ENCODE measurements at places on chromosomes 5 and 9.
A peak's percentile ranks its signal among the peaks of the same experiment; 100 is the strongest.

DNA sequence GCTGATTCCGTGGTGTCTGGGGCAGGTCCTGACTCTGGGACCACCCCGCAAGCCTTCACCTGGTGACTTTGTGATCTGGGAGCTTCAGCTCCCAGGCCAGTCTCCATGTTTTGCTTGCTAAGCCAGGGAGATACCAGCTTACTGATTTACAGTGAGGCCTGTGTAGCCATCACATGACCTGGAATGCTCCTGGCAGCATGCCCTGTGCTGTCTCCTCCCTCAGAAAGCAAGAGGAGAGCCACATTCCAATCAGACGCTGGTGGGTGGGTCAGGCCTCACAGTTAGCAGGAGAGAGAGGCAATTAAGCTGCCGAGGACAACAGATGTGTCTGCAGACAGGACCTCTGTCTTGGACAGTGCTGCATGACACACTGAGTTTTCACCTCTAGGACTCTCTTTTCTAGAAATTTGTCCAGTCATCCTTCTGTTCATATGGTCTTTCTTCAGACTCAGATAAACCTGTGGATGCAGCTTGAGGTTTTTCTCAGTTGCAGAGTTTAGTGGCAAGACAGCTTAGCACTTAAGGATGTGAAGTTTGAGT, 24.4 kb upstream of the GRPEL2 start:
- peak; percentile 12 for DNase-seq

DNA sequence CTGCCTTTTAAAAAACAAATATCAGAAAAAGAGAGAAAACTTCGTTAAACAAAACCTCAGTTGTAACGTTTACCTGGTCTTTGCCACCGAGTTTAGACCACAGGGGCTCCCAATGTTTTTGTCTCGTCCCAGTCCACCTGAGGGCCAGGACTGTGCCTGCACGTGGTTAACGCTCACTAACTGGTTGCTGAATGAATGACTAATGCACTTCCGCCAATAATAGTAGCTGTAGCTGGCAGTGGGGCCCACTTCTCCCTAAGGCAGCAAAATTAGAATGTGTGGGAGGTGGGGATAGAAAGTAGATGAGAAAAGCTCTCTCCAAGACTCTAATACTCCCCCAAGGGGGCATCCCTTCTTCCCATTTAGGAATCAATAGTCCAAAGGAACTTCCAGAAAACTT, 29.1 kb upstream of the MED27 start:
- DNase-seq = no peak

DNA sequence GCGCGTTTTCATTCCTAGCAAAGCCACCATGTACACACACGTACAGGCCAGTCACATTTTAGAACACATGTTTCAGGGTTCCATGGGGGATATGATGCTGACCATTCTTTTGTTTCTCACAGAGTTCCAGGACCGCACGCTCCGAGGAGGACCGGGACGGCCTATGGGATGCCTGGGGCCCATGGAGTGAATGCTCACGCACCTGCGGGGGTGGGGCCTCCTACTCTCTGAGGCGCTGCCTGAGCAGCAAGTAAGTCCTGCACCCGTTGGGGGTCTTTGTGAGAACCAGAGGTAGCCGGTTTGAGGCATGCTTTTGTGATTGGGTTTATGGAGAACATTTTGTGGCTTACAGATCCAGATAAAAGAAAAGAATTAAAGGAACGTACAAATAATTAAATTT, 30.8 kb downstream of the ADAMTSL1 start:
- no peak for DNase-seq

GRCh38 chr5:81302596-81302995, 1.2 kb downstream of the ZCCHC9 start:
- no peak for DNase-seq

GRCh38 chr5:156879665-156880285, 29.7 kb downstream of the PPP1R2B start:
- no peak for DNase-seq

DNA sequence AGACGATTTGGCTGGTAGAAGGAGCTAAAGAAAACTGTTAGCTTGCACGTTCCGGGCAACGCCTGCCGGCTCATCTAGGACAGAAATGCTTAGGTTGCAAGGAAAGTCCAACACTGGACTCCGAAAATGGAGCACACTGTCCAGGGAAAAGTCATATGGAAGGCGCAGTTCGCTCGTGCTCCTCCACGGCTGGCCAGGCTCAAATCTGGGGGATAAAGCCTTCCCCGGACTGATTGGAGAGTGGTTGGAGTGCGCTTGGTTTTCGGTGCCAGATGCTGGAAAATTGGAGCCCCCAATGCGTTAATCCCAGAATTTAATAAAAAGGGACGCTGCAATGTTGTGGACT, 955 bp downstream of the CDH6 start:
- DNase-seq = no peak

GRCh38 chr5:113050721-113051382, 74.3 kb downstream of the DCP2 start:
- DNase-seq = peak; percentile 83

DNA sequence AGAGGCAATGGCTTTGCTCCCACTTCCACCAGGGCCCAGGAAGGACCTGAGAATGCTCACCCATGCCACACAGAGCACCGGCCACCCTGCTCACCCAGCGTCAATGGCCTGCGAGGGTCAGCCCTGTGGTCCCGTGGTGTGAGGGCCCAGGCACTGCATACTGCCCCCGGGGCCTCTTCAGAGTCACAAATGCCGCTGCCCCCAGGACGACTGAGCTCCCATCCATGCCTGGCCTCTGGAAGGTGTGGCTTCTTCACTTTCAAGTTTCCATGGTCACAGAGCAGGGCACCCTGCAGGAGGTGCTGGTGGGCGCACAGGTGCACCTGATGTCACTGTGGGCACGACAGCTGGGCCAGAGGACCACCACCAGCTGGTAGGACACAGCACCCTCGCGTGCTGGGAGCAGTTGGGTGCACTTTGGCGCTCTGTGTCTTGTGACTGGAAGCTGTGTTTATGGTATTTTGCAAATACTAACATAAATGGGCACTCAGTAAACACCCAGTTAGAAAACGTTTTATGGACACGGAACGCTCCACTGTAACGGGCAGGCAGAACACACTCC, 12.5 kb upstream of the ZDHHC11 start:
- no peak for DNase-seq

DNA sequence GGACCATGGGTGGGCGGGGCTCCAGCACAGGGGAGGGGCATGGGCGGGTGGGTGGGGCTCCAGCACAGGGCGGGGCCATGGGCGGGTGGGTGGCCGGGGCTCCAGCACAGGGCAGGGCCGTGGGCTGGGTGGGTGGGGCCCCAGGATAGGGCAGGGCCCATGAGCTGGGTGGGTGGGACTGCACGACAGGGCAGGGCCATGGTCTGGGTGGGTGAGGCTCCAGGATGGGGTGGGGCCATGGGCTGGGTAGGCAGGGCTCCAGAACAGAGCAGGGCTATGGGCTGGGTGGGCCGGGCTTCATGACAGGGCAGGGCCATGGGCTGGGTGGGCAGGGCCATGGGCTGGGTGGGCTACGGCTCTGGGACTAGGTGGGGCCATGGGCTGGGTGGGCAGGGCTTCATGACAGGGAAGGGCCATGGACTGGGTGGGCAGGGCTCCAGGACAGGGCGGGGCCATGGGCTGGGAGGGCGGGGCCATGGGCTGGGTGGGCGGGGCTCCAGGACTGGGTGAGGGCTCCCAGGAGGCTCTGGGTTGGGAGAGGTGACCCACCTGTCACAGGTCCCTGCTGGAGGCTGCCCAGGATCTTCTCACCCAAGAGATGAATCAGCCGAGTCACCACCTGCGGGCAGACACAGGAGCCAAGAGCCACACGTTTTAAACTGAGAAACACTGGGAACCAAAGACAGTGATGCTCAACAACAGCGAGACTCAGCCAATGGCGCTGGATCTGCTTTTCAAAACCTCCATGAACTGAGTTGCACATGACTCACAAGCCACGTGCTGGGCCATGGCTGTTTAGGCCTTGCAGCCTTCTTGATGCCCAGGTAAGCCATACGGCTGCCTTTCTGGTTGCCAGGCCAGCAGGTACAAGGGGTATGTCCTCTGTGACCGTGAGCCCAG, 33.6 kb upstream of the NSMF start:
- DNase-seq = peak; percentile 19

DNA sequence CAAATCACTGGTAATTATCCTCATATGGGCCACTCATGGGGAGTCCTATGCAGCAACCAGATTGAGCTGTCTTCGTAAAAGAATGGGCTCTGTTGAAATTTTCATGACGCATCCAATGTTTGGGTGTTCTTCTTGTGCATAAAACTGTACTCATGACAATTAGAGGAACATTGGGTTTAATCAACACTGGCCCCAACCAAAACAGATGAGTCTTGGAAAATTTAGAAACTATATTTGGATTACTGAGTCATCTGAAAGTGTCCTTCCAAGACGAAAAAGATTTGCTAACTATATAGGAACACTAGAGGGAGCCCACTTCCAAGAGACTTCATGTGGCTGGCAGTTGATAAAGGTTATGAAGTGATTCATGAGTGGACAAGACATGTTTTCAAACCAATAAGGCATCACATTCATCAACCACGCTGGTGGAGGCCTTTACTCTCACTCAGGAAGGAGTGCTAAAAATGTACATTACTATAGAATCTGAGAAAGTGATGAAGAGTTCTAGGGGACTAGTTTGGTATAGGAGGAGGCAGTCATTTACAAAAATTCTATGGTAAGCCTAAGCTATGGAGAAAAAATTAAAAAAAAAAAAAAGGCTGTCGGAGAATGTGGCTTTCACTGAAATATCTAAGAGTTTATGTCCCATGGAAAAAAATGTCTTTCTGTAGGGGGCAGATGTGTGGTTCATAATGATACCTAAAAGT, 313.5 kb downstream of the PRDM9 start:
- DNase-seq = peak; percentile 3

DNA sequence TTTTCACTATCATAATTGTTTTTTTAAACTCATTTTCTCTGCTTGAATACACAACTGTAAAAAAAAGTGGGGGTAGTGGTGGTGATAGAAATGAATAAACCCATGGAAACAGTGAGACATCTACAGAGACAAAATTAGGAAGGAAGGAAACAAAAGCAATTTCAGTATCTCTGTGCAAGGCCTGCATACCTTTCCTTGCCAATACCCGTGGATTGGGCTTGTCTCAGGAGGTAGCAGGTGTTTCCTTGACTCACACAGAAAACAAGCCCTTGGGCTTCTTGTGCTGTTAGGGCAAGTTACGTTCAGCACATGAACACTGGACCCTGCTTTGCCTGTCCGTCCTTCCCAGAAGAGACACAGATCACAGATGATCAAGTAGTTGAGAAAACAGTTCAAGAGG, 372.2 kb downstream of the ZSWIM6 start:
- DNase-seq = no peak

GRCh38 chr5:103464835-103465484, 97.6 kb downstream of the NUDT12 start:
- DNase-seq = no peak

GRCh38 chr5:102835717-102836116, 80.6 kb downstream of the PAM start:
- no peak for DNase-seq

DNA sequence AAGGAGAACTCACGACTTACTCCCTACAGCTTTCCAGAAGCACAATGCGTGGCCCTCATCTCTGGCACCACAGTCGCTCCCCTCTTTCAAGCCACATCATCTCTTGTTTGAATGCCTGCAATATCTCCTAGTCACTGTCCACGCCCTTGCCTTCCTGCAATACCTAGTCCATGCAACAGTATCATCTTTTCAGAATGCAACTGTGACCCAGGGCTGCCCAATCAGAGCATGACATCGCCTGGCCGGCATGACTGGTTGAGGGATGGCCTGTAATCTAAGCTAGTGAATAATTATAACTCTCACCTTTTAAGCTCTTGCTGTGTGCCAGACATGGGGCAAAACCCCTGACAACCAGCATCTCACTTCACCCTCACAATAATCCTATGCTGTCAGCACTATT, 52.5 kb upstream of the CPEB4 start:
- no peak for DNase-seq

- no peak for DNase-seq
These were observed 17.9 kb downstream of the HSD17B4 start for GRCh38 chr5:119470105-119470763.

GRCh38 chr9:33619666-33620404, 95.8 kb downstream of the ANKRD18B start:
- peak; percentile 12 for DNase-seq

DNA sequence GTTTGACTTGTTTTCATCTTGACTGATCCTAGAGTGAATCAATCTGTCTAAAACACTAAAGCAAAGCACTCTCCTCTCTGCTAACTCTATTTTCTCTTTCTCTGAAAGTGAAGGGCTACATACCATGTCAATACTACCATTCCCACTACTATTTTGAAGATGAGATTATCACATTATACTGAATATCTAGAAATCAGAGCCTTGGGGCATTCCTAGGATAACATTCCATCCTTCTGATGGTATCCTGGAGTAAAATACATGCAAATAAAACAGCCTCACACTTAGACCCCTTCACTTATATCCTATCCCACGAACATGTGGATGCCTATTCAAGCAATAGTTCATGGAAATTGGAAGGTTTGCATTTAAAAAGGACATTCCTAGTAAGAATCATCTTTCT, 309.3 kb upstream of the ACTBL2 start:
- no peak for DNase-seq

GRCh38 chr5:2525351-2525750, 226.1 kb downstream of the IRX2 start:
- no peak for DNase-seq

DNA sequence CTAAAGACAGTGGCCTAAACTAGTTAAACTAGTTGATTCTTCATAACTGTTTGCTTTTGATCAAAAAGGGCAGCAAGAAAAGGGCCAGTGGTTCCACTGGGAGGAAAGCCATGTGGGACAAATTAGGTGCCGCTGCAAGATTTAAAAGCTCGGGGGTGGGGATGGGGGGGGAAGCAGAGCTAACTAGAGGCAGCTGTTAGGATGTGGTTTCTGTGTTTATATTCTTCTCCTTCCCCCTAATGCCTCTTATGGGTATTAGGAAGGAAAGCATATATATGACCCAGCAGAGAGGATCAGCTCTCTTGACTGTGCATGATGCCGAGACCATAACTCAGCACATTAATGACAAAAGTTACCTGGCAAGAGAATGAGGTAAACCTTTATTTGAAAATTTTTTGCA, 65.7 kb downstream of the EFNA5 start:
- DNase-seq = no peak

DNA sequence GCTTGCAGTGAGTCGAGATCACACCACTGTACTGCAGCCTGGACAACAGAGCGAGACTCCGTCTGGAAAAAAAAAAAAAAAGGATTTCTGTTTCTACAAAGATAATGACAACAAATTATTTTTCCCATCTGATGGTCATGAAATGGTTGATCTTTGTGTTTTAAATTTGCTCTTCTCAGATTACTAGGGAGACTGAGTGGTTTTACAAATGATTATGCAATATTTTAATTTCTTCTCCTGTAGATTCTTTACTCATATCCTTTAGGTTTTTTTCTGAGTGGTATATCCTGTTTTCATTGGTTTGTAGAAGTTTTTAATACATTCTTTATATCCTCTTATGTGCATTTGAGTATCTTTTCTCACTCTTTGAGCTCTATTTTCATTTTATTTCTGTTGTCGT, 20.6 kb upstream of the AUH start:
- DNase-seq = no peak
